Vagina (tissue), 2 donors: ENCODE measurements at places on chromosomes 5 and 9. TPM values are rescaled to one million over a fixed set of nuclear protein-coding genes. Genes with fewer than 3 reads are reported as not detected.

DNA sequence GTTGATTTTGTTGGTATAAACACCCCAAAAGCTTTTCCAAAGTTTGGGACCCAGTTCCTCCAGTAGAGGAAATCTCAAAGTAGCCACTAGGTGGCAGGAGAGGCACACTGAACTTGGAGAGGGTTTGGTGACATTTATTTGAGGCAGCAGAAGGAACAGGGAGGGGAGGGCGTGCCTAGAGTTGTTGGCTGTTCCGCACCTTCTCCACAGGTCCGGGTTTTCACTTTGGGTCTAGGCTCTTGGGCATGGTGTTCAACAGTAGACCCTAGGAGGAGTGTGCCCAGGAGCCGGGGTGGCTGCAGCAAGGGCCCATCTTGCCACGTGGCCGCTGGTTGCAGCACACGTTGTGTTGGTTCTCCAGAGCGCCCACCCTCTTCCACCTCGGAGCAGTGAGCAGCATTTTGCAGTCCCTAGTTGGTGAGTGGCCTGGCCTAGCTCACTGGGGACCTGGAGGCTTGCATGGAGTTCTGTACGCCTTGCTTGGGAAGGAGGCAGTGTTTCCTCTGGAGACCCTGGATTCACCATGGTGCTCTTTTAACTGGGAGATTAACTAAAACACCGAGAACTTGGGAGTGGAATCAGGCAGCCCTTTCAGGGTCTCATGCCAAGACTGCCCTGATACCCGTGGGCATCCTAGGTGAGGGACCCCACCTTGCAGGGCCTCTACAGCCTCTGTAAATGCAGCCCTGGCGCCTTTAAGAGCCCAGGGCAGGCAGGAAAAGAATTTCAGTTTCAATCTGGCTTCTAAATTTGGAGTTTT is 28.2 kb downstream of the PTPA start:
- peak; percentile 97 for DNase-seq
- peak overlapping the region; percentile 100 for H3K27ac ChIP-seq
- H3K36me3 ChIP-seq: no peaks in the 10 kb centered on the region
- peak overlapping the region; percentile 47 for H3K4me3 ChIP-seq
- peaks cover 73% of the 10 kb centered on the region for H3K4me1 ChIP-seq

The ERAP2 gene
- 16.5 TPM for total RNA-seq

The CTSV gene
- total RNA-seq: 1.5 TPM

The TRIM14 gene
- total RNA-seq: 25.8 TPM

The OR1J2 gene
- not detected for total RNA-seq

DNA sequence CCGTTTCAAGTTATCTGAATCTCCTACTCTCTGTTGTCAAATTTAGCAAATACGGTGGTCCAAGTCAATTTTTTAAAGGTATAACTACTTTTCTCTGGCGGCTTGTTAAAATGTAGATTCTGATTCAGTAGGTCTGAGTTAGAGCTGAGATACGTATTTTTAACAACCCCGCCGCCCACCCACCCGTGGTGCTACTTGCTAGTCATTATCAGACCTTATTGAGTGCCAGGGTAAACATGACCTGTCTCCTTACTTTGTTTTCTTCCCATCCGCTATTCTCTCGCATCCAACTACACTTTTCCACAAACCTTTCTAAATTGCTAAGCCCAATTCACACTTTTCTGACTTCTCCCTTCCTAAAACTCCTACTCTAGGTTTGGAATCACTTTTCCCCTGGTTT is 694 bp upstream of the PLAA start:
- H3K27me3 ChIP-seq: no peaks in the 10 kb centered on the region
- peak overlapping the region; percentile 97 for H3K27ac ChIP-seq
- no peak for DNase-seq
- H3K4me3 ChIP-seq: peak overlapping the region; percentile 100

DNA sequence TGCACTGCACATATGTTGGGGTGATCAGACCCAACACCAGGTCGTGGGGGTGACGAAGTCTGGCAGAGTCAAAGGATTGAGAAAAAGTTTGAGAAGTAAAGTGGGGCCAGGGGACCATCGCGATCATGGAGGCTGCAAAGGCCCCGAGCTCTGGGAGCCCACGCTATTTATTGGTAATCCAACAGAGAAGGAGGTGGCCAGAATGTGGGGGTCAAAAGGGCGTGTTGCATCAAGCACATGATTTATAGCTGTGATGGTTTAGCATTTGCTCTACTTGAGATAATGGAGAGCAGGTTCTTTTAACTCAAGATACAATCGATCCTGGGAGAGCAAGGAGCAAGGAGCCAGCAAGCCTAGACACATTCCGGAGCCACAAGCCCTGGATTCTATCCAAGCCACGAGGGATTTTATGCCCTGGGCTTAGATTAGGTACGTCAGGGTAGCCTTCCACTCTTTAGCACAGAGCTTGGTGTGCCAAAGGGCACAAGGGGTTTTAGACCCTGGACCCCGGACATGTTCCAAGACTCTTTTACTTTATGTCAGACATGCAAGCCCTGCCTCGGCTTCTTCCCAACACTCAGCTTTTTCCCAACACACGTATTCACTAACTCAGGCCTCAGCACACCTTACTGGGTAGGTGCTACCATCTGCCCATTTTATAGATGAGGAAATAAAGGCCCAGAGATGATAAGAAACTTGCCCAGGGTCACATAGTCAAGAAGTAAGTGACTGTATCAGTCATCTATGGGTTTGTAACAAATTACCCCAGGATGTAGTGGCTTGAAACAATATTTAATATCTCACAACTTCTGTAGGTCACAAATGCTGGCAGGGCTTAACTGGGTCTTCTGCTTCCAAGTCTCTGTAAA is 39.5 kb downstream of the NSUN2 start:
- H3K4me1 ChIP-seq: peaks cover 10% of the 10 kb centered on the region
- no peak overlapping the region for H3K27ac ChIP-seq
- DNase-seq: no peak
- no peak overlapping the region for H3K4me3 ChIP-seq
- H3K27me3 ChIP-seq: no peaks in the 10 kb centered on the region
- no peaks in the 10 kb centered on the region for H3K36me3 ChIP-seq
